ENCODE measurements at places on chromosomes 5 and 9.

- peak; percentile 37 for DNase-seq
Measured at GRCh38 chr9:6498982-6499381, 86.0 kb downstream of the UHRF2 start.

GRCh38 chr5:76292620-76293322 is 110.3 kb upstream of the IQGAP2 start:
- peak; percentile 21 for DNase-seq

GRCh38 chr5:168916852-168917251 is 337.7 kb upstream of the PANK3 start:
- DNase-seq: no peak

- DNase-seq: no peak
Measured at GRCh38 chr5:160923936-160924710, 72.1 kb upstream of the ATP10B start.

DNA sequence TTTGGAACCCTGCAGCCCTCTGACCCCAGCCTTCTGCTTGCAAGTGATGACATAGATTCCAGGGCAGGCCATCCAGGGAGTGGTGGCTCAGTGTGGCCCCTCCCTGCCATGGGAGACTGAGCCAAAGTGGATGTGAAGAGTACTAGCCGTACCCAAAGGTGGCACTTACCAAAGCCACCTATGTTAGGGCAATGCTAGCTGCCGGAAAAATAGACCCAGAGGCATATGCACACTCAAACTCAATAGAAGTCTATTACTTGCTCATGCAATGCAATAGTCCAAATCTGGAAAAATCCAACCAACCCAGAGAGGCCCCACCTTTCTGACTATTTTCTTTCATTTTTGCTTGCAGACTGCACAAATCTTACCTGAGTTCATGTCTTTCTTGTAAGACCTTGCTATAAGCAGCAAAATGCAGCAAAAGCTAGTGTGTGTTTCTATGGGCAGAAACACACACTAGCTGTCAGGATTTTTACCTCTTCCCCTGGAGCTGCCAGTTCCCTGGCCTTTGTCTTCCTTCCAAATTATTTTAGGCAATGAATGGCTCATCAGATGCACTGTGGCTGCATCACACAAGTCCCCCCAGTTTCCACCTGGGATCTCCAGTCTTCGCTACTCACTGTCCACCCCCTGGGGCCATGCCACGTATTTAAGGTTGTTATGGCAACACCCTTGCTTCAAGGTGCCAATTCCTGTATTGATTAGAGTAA is 74.0 kb downstream of the HRH2 start:
- no peak for DNase-seq

GRCh38 chr9:76441551-76442322 is 17.2 kb upstream of the GCNT1 start:
- no peak for DNase-seq

- DNase-seq: no peak
Measured at GRCh38 chr5:36059571-36060419, 6.9 kb downstream of the UGT3A2 start.

DNA sequence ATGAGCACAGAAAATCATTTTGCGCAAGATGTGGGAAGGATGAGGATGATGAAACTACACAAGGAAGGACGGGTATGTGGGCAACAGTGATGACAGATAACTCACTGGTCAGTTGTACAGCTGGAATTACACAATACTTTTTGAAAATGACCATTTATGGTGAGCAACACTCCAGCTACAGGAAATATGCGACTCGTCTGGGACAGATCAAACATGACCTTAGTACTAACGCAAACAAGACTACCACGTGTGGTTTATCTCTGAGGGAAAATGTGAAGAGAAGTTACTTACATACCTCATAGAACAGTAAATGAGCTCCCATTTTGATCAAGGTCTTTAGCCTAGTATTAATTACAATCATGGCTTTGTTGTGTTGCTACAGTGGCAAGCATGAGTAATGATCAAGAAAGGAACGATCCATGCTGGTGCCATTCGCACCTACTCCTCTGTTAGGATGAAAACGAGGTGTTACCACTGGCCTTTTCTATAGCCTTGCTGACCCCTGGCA is 456.9 kb downstream of the BNC2 start:
- no peak for DNase-seq

GRCh38 chr9:131252120-131252519 is 24.2 kb downstream of the FAM78A start:
- DNase-seq: no peak

GRCh38 chr9:113775749-113776148 is 100.4 kb upstream of the ZNF618 start:
- no peak for DNase-seq

DNA sequence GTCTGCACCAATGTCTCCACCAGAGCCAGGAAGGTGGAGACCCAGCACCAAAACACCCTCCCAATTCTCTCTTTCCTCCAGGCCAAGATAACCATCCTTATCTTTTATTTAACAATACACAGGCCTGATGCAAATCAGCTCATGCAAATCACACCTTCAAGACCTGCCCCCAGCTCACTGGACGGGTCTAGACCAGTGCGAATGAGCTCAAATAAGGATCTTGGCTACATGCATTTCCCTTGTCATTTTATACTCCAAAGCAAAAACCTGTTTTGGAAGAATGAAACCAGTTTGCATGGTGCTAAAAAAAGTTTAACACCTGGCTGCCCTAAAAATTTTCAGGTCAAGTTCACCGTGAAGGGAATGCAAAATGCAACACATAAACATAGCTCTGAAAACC is 31.9 kb upstream of the DAPK1 start:
- DNase-seq: no peak

- DNase-seq: peak; percentile 24
Measured at GRCh38 chr5:25006734-25007133, 362.0 kb upstream of the CDH10 start.

DNA sequence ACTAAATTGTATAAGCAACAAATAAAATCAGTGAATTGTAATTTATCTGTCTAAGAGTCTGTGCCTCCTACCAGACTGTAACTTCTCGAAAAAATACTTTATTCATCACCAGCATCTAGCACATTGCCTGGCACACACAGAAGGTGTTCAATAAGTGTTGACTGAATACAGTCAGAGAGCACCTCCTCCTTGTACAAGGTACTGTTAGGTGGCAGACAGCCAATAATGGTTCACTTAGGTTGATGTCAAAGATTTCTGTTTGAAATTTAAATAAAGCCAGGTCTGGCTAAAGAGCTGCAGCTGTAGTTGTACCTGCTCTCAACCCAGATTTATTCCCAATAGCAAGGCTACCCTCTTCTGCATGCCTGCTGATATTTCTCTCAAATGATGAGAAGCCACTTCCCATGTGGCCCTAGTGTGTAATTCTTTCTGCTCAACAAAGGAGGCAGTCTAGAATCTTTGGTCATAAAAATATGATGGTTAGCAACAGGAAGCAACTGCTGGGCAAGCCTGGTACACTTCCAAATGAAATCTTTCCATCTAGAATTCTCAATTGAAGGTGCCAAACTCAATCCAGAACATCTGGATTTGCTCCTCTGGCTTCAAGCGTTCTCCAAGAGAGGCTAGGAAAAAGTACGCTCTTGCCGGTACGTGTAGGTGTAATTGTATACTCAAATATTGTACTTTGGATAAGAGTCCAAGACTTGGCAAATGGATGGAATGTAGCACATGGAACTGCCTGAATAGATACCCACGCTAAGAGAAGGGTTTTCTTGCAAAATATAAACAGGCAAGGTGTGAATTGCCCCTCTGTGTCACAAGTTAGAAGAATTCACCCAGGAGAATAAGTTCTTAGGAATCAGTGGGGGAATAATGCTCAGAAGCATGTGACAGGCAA is 95.6 kb downstream of the NR6A1 start:
- DNase-seq: no peak

GRCh38 chr5:94841598-94842322 is 223.3 kb downstream of the SLF1 start:
- no peak for DNase-seq

GRCh38 chr5:102766295-102767090 is 11.4 kb downstream of the PAM start:
- DNase-seq: no peak

DNA sequence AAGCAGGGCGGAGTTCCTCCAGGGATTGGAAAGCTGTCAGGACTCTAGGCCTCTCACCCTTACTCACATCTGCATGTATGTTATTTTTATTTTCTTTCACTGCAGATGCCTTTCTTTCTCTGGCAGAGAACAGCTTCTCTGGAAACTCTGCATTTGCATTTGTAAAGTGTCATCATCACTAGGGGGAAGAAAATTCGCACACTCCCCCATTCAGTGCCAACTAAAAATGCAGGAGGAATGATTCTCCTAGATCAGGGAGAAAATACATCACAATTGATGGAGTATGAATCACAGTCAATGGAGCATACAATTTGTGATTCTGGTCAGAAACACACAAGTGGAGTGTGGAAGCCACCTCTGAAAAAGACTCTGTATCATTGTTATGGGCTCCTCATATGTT is 351.4 kb upstream of the FTMT start:
- DNase-seq: no peak

- no peak for DNase-seq
Measured at GRCh38 chr9:97632248-97632984, 752 bp downstream of the TSTD2 start.

- no peak for DNase-seq
Measured at GRCh38 chr5:101482931-101483330, 579.8 kb upstream of the ST8SIA4 start.

- no peak for DNase-seq
Measured at GRCh38 chr9:5622016-5622415, 6.9 kb upstream of the RIC1 start.

DNA sequence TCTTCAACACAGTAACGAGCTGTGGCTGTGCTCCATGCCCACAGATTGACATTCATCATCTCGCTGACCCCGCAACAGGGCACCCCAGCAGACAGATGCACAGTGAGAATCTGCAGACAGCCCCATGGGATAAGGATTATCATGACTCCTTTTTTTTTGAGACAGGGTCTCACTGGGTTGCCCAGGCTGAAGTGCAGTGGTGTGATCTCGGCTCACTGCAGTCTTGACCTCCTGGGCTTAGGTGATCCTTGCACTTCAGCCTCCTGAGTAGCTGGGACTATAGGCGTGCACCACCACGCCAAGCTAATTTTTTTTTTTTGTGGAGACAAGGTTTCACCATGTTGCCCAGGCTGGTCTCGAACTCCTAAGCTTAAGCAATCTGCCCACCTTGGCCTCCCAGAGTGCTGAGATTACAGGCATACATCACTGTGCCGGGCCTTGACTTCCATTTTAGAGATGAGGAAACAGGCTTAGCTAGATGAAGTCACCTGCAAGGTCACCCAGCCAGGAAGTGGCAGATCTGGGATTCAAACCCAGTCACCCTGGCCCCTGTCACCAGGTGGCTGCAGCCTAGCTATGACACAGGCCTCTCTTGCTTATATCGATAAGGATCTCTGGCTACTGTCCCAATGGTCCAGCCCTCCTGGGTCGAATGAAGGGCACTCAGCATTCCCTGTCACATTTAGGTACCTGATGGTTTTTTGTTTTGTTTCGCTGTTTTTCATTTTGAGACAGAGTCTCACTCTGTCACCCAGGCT is 5.1 kb downstream of the AIF1L start:
- DNase-seq: no peak

GRCh38 chr9:123044586-123044985 is 11.1 kb downstream of the GPR21 start:
- no peak for DNase-seq

- DNase-seq: no peak
Measured at GRCh38 chr5:150468206-150468605, 18.7 kb upstream of the RPS14 start.

DNA sequence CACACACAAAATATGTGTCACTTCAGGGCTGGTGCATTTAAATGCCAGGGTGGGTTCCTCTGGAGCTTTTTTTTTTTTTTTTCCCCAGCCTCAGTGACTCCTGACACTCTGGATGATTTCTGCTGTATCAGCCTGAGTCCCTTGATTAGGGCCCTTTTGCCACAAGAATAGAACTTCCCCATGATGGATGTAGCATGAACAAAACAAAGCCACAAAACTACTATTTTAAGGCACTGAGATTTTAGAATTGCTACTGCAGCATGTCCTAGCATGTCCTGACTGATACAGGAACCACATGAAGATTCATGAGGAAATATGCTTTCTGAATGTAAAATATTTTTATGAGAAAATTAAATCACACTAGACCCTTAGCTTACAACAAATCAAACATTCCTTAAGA is 13.9 kb upstream of the ADGRD2 start:
- no peak for DNase-seq

- DNase-seq: no peak
Measured at GRCh38 chr5:67106626-67107342, 89.8 kb downstream of the CD180 start.

GRCh38 chr9:117451311-117451710 is 36.5 kb upstream of the ASTN2 start:
- no peak for DNase-seq

GRCh38 chr9:127116957-127117356 is 5.5 kb downstream of the ANGPTL2 start:
- no peak for DNase-seq

GRCh38 chr9:116589392-116590354 is 97.4 kb upstream of the TRIM32 start:
- DNase-seq: no peak

DNA sequence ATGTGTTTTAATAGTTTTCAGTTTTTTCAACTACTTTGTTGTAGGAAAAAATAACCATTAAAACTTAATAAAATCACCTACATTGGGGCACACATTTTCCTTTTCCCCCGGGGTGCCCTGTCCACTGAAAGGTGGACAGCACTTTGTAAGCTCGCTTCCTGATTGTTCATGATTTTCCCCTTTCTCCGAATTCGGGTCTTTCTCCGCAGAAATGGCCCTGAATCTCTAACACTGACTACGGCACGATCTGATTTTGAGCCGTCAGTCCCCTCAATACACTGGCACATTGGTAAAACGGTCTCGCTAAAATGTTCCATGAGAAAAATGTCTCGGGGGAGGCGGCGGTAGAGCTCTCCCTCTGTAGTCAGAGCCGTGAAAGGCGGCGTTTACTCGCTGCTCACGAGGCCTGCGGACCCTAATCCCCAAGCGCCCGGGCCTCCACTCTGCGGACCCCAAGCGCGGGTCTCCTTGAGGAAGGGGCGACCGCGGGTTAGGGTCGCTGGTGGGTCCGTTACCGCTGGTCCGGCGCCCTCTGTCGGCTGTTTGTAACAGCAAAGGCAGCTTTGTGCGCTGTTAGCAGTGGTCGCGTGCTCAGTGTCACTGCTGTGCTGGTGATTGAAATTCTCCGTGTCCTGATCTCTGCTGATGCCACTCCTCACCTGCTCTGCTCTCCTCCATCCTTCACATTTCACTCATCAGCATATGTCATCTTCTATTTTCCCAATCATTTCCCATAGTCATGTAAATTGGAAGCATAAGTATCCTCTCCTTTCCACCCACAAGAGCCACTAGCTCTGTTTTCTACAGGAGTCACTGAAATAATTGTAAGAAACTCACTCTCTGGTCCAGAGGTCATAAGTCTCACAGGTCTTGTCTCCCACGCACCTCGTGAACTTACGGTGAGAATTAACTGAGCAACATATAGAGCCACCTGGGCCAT is 10.8 kb upstream of the IFNA2 start:
- peak; percentile 80 for DNase-seq

GRCh38 chr5:80409367-80409966 is 1.6 kb downstream of the ZFYVE16 start:
- peak; percentile 20 for DNase-seq

DNA sequence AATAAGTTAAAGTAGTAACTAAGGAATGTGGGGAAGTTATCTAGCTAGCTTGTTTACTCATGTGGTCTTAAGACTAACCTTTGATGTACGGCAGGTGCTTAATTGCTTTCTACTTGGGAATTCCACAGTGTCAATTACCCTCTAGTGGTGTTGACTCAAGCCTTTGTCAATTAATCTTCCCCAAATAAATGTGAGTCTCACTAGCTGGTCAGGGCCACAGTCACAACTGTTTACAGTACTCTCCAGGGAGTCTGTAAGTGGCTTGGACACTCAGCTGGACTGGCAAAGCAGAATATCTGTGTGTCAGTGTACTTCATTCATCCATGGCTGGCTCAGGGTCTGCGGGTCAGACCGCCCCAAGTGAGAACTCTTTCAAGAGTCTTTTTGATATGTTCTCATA is 30.8 kb downstream of the SMIM3 start:
- no peak for DNase-seq
